ENCODE measurements at places on chromosomes 1 and 21. TPM values are rescaled to one million over a fixed set of nuclear protein-coding genes. Genes with fewer than 3 reads are reported as not detected.

- DNase-seq = no peak
These were observed 40.7 kb upstream of the KCND3 start for GRCh38 chr1:112030157-112030556.

DNA sequence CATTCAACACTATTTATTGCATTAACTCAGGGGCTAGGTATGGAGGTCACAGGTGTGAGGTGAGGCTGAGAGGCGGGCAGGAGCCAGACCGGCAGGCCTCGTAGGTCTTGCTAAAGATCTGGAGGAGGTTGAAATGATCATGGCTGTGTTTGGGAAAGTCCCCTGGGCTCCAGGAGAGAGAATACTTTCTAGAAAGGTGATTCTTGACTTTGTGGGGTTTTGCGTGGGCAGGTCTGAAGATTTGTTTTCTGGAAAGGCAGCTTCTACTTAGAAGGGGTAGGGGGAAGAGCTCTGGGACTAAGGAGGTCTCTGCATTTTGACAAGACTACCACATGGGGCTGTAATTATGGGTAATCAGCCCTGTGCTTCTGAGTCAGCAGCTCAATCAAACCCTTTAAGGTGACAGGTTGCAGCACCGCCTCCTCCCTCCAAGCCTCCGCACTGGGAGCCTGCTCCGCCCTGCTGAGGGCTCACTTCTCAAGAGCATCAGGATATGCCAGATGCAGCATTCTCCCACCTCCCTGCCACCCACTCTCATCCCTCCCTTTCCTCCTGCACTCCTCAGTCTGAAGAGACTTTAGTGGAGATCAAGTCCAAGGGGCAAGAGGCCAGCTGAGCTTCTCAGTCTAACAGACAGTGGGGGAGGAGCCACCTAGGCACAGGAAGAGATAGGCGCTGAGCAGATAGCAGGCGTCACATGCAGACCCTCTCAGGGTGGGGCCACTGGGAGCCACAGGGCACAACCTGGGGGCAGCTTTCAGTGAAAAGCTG, 30.5 kb downstream of the SLC30A1 start:
- DNase-seq = no peak

- no peak for DNase-seq
These were observed 9.8 kb upstream of the CTTNBP2NL start for GRCh38 chr1:112386024-112386723.

The CFAP298 gene
- polyA plus RNA-seq = 94.2 TPM

The HRNR gene
- polyA plus RNA-seq = not detected

Measured in brain (organoid and tissue), 16 donors.